Activated T-helper 17 cell treated with anti-CD3 and anti-CD28 coated beads, Interleukin-2, amount 50 U/mL, for 72 hours (primary cell): ENCODE measurements at places on chromosomes 2 and 18.

GRCh38 chr2:38037757-38038621 lies 38.0 kb downstream of the CYP1B1 start:
- ATAC-seq = peak; percentile 92

GRCh38 chr18:79825913-79826312 lies 28.2 kb downstream of the KCNG2 start:
- no peak for ATAC-seq

DNA sequence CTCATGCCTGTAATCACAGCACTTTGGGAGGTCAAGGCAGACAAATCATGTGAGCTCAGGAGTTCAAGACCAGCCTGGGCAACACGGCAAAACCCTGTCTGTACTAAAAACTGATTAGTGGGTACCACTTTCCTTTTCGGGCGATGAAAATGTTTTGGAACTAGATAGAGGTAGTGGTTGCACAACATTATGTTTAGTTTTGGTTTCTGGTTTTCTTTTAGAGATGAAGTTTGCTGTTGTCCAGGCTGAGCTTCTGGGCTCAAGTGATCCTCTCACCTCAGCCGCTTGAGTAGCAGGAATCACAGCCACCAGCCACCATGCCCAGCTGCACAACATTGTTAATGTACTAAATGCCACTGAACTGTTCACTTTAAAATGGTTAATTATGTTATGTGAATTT lies 27.6 kb downstream of the AAK1 start:
- no peak for ATAC-seq

DNA sequence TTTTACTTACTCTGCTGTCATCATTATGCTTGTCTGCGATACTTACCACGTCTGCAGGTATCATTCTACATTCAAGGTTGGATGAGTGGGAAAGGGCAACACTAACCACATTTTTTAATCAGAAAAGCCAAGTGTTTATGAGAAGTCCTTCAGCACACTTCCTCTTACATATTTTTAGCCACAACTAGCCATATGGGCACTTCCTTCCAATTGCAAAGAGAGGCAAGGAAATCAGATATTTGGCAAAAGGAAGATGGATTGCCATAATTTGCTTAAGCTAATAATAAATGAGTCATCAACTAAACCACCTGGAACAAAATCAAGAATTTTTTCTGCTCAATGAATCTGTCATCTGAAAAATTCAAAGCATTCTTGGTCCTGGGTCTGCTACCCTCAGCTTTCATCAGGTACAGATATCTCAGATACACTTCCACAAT lies 16.7 kb upstream of the MRO start:
- no peak for ATAC-seq

DNA sequence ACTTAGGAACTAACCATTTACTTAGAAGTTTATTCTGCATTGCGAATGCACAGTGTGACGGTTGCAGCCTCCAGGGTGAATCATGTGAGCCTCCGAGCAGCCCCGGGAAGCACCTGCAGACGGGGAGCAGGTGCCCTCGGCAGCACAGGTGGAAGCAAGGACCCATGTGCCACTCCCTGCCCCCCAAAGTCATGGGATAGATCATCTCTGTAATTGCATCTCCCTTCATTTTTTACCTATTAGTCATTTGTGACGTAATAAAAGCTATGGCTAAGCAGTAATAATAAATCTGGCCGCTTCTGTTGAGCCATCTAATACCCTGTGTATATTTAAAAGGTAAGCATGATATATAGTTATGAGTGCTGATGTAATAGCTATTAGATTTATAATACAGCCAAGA lies 97.2 kb downstream of the PTGR3 start:
- ATAC-seq = no peak

- no peak for ATAC-seq
These were observed 570.0 kb upstream of the CRIM1 start for GRCh38 chr2:35785564-35785963.

- no peak for ATAC-seq
These were observed 16.0 kb downstream of the SLC66A2 start for GRCh38 chr18:79935499-79935898.

DNA sequence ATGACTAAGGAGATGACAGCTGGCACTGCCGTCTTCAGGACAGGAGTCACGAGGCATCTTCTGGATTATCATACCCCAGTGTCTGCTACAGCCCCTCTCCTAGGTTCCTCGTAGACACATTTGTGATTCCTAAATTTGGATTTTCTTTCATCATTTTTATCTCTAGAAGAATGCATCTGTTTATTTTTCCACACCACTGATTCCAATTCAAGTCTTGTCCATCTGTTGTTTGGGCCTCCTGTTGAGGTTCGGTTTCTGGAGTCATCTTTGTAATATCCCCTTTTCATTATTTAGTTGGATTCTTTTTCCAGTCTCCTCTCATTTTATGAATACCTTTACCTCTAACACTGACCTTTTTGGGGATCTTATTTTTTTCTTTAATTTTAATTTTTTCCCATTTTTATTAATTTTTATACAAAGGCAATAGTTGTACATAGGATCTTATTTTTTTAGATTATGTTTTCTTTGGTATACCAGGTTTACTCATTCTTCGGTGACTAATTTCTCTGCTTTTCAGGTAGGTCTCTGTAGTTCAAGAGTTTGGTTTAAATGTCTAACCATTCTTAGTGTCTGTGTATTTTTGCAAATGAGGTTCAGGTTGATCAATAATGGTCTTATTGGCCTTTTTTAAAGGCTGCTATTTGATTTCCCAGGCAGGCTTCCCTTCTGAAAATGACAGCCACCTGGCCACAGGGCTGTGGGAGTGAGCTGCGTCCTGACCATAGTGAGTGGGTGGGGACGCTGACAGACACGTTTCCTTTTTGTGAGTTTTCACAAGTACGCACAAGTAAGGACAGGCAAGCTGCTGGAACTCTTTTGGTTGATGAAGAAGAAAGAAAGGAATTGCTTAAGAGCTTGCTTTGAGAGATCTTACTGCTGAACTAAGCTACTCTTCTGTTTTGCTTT lies 34.5 kb downstream of the FARP2 start:
- ATAC-seq = peak; percentile 83

GRCh38 chr2:10514743-10515142 lies 66.6 kb upstream of the ODC1 start:
- ATAC-seq = no peak

DNA sequence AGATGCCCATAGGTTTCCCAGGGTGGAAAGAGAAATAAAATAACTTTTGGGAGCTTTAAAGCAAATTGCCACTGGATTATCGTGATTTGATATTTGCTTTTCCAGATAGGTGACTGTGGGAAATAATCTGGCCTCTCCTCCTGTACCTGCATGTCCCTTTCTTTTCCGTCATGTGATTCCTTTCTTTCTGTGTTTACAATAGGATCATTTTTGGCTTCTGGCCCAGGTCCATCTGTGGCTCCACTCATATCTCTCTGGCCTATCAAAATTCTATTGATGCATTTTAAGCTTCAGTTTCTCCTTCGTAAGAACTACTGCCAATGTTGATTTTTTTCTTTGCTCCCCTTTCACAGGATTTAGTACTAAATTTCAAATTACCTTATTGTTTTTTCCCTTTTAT lies 153.6 kb downstream of the CCDC85A start:
- ATAC-seq = no peak

GRCh38 chr2:227829337-227829736 lies 15.7 kb downstream of the CCL20 start:
- no peak for ATAC-seq

- no peak for ATAC-seq
These were observed 92.8 kb upstream of the TTC39C start for GRCh38 chr18:23921716-23922285.

DNA sequence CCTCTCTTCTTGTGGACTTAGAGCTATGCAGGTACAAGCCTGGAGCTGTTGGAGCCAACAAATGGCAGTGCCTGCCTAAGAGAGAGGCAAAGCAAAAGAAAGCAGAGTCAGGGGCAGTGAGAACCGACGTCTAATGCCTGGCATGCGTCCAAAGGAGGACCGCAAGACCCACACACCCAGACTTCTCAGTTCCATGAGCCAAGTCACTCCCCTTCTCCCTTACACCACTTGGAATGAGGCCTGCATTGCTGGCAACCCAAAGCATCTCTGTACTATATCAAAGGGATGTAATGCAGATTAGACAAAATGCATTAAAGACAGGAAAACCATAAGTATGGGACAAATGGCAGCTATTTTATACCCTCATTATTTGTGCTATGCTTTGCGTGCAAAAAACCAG lies 49.9 kb upstream of the RNU4ATAC start:
- ATAC-seq = no peak

DNA sequence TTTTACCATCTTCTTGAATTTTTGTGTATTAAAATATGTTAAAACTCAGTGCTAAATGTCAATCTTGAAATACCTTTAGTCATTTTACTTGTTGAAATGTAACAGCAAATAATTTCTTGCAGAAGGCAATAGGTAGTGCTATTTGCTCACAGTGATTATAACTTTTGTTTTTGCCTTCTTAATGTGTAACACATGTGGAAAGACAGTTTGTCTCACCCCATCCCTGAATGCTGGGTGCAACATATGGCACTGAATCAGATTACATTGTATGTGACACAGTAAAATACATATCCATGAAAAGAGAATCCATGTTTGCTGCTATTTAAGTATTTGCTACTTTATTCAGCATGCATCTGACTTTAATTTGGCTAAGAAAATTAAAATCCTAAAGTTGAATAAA lies 35.3 kb downstream of the FRZB start:
- no peak for ATAC-seq

DNA sequence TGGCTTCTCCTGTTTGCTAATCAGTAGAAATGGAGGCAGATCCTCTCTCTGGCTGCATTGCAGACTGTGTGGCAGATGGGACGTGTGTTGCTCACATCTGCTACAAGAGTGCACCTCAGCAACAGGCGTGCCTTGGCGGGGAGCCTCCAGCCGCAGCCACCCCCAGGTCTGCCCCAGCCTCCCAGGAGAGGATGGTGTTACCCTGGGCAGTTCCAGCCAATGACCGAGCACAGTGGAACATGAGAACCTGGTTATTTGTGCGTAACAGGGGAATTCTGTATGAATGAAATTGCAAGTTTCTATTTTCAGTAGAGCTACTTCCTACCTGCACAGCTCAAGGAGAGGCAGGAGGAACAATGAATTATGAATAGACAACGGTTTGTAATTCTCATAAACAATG lies 130.6 kb upstream of the CBLN2 start:
- no peak for ATAC-seq

DNA sequence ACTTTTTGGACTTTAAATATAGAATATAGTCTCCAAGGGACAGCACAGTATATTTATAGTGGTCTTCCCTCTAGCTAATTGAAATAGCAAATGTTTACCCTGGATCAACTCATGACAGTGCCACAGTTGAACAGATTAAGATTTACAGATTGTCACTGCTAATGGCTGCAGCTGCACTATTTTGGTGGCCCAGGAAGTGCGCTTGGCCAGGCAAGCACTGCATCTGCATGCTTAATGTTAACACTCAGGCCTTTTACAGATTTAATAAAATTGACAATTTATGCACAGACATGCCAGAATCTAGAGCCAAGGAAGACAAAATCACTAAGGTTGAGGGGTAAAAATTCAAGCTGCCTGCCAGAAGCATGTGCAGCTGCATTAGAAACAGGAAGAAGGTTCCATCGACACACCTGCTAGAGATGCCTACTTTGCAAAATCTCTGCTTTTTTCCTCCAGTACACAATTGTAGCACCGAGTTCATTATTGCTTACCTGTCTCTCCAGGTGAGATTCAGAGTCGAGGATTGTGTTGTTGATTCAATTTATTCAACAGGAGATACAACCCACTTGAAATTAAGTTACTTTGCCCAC lies 1042.3 kb upstream of the NRXN1 start:
- no peak for ATAC-seq

GRCh38 chr2:30439879-30440278 lies 7.2 kb upstream of the LCLAT1 start:
- no peak for ATAC-seq

DNA sequence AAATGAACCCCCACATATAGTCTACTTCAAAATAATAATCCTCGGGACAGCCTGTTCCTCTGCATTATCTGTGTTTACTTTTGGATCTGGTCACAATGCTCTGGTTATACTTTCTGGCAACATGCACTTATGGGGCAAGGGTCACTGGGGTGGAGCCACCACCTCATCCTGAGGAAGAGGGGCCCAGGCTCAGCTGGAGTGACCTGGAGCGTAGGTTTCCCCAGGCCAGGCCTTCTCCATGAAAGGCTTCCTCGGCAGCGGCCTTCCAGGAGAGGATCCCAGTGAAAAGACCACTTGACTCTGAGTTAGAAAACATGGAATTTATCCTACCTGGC lies 237.4 kb downstream of the SETBP1 start:
- no peak for ATAC-seq

DNA sequence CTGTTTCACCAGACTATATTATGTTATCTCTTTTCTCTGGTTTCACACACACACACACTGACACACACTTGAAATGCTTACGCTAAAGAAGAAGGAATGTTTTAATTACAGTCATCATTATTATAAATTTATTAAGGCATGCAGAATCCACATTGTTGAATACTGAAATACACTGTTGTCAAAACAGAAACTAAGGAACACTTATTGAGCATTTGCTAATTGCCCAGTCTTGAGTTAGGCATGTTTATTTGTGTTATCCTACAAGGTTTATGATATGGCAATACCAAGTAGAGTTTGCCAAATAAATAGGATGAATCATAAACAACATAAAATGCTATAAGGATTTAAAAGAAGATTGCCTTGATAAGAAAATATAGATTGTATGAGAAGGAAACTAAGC lies 917.0 kb upstream of the PIK3C3 start:
- no peak for ATAC-seq

DNA sequence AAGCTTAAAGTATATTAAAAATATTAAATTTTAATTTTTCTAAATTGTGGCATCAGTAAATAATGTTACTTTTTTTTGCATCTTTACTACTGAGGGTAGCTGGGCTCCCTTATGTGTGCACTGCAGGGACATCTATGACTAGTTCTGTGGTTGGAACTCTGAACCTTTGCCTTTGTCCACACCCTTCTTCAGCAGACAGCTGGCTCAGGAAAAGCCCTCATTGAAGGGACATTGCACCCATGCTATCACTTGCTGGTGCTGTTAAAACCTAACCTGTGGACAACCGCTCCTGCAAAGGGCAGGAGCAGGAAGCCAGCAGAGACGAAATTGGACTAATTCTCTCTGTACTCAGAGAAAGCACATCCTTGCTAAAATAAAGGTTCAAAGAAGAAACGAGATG lies 30.1 kb downstream of the MOCOS start:
- no peak for ATAC-seq

DNA sequence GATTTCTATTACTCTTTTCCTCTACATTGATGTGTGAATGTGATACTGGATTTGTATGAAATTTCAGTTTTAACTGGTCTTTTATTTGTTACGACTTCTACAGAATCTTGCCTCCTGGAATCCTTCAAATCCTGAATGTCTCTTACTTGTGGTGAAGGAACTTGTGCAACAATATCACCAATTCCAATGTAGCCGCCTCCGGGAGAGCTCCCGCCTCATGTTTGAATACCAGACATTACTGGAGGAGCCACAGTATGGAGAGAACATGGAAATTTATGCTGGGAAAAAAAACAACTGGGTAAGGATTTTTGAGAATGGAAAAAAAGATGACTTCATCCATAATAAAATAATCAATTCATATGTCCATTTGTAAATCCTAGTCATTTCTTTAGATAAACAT lies 134.6 kb downstream of the BABAM2 start:
- no peak for ATAC-seq

GRCh38 chr2:28713577-28714298 lies 37.9 kb upstream of the PPP1CB start:
- ATAC-seq = peak; percentile 85
